ENCODE measurements at places on chromosomes 6 and 20. TPM values are rescaled to one million over a fixed set of nuclear protein-coding genes. Genes with fewer than 3 reads are reported as not detected.

BNIP5 gene
- total RNA-seq = under 0.01 TPM

MDFI gene
- 0.26 TPM for total RNA-seq

GRIK2 gene
- total RNA-seq = not detected

LY6G6F gene
- total RNA-seq = not detected

THBD gene
- total RNA-seq = 34.8 TPM

HLA-DRA gene
- 0.17 TPM for total RNA-seq

CGA gene
- total RNA-seq = 0.16 TPM

MUCL3 gene
- not detected for total RNA-seq

Measured in bronchial smooth muscle cell (primary cell).